ENCODE measurements at places on chromosomes 6 and 20.

DNA sequence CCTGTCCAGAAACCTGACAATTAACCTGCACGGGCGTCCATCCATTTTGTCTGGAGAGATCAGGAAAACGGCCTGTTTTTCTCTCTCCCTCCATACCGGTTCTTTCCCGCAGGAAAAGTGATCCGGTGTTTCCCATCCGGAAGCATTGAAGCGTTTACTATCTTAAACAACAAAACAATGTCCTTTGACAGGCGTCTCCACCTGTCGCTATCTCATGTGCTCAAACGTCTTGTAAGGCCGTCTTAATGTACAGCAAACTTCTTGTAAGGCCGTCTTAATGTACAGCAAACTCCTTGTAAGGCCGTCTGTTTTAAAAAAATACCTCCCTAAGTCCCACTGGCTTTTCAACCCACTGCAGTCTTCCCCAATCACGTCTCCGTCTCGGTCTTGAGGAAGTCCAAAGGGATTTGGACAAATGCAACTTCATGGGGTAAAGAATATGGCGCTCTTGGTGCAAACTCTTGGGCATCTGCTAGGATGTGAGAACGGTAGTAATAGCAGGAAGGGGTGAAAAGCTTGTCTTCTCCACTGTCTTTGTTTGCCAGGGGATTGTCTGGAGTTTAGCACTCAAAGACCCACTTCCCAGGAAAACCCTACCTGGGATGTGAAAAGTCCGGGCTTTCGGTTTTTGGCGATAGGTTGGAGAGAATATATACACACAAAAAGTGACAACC, 29.9 kb upstream of the TRIM27 start:
- no peak for DNase-seq

- no peak for DNase-seq
Measured at GRCh38 chr6:99232056-99232455, 117.4 kb downstream of the FAXC start.

DNA sequence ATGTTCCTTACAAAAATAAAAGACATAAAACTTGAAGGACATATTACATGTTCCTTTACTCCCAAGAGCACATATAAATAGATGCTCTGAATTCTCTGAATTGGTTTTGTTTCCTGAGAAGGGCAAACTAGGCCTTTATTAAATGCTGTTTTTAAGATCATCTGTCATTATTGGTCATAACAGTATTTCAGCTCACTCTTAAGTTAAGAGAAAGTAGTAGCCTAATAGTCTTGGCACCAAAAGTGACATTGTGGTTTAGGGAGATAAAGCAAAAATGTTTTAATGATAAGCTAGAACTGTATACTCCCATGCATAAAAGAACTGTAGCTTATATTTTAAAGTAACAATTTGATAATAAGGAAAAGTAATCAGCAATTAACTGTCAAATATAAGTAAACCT, 361.1 kb upstream of the PTCHD4 start:
- DNase-seq = no peak

DNA sequence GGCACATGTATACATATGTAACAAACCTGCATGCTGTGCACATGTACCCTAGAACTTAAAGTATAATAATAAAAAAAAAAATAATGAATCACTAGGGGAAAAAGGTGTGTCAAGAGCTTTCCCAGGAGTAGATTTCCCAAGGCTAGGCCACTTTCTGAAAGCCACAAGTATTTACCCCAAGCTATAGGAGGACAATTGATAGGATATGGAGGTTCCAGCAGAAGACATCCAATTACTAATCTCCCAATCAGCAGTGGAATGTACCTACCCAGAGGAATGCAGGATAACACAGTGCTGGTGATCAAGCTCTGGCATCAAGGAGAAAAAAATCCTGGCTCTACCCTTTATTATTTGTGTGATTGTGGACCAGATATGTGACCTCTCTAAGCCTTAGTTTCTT, 562.7 kb downstream of the RFPL4B start:
- no peak for DNase-seq

GRCh38 chr20:25496968-25497401, 88.3 kb downstream of the NINL start:
- no peak for DNase-seq

- DNase-seq = no peak
Measured at GRCh38 chr6:41687501-41688175, 47.8 kb downstream of the TFEB start.

DNA sequence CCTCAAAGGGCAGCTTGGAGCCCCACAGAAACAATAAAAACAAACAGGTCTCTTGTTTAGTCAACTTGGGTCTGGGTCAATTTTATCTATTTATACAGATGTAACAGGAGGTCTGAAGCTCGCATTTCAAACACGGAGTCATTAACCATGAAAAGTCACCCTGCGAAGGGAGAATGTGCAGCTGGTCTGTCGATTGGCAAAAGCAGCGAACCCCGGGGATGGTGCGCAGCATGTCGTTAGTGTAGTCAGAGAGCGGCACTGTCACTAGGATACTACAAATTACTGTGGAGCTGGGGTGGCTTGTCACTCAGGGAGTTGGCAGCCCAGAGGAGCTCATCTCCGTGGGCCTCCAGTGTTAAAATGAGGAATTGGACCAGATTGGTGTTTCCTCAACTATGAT, 190.4 kb upstream of the ARG1 start:
- no peak for DNase-seq

GRCh38 chr6:37155394-37156312, 14.3 kb upstream of the PIM1 start:
- peak; percentile 23 for DNase-seq

DNA sequence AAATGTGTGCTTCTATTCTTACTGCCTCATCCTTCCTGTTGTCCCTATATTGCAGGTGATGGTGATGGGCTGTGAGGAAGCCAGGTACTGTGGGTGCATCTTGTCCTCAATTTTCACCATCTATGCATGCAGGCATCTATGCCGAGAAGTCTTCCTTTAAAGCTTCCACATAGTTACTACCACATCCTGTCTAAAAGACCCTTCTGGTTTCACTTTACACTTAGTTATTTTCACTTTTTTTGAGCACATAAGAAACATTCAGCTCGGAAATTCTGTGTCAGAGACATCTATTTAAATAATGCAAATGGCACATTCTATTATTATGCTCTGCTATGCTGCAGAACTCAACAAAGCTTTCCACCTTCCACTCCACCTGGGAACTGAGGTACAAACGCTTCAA, 28.2 kb upstream of the FABP7 start:
- no peak for DNase-seq

DNA sequence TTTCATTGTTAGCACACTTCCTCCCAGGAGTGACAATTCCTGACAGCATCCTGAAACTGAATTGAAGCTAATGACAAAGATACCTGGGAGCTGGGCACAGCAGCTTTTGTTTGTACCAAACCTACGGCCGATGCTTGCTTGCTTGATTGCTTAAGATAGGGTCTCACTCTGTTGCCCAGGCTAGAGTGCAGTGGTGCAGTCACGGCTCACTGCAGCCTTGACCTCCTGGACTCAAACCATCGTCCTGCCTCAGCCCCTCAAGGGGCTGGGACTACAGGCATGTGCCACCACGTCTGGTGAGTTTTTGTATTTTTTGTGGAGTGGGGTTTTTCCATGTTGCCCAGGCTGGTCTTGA, 84.7 kb upstream of the SCP2D1 start:
- no peak for DNase-seq

GRCh38 chr20:52936351-52937340, 35.5 kb upstream of the TSHZ2 start:
- no peak for DNase-seq

- no peak for DNase-seq
Measured at GRCh38 chr6:46876126-46876525, 45.6 kb downstream of the ADGRF5 start.

DNA sequence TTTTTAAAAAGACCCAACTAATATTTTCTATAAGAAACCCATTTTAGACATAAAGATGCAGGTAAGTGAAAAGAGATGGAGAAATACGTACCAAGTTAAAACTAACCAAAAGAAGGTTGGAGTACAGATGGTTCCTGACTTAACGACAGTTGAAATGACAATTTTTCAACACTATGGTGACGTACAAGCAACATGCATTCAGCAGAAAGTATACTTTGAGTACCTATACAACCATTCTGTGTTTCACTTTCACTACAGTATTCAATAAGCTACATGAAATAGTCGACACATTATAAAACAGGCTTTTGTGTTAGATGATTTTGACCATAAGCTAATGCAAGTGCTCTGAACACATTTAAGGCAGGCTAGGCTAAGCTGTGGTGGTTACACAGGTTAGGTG, 228.9 kb downstream of the RNGTT start:
- no peak for DNase-seq
